ENCODE measurements at places on chromosomes 5 and 9.

DNA sequence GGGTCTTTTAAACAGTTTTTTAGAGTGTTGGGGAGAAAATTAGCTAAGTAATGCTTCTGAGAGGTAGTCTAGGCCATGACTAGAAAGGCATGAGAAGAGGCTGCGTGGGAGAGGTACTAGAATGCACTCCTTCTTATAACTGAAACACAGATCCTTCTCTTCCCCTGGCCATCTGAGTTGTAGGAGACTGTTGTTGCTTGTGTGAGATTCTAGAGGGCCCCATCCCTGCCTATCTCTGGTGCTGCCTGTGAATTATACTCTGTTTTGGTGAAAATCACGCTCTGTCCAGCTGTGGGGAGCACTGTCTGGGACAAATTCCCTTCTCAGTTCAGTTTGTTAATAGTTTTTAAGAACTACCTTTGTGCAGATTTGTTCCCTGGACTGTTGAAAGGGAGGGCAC, 37.5 kb downstream of the MAP1B start:
- no peak for DNase-seq

- no peak for DNase-seq
Measured at GRCh38 chr5:34802834-34803563, 36.0 kb upstream of the TTC23L start.

DNA sequence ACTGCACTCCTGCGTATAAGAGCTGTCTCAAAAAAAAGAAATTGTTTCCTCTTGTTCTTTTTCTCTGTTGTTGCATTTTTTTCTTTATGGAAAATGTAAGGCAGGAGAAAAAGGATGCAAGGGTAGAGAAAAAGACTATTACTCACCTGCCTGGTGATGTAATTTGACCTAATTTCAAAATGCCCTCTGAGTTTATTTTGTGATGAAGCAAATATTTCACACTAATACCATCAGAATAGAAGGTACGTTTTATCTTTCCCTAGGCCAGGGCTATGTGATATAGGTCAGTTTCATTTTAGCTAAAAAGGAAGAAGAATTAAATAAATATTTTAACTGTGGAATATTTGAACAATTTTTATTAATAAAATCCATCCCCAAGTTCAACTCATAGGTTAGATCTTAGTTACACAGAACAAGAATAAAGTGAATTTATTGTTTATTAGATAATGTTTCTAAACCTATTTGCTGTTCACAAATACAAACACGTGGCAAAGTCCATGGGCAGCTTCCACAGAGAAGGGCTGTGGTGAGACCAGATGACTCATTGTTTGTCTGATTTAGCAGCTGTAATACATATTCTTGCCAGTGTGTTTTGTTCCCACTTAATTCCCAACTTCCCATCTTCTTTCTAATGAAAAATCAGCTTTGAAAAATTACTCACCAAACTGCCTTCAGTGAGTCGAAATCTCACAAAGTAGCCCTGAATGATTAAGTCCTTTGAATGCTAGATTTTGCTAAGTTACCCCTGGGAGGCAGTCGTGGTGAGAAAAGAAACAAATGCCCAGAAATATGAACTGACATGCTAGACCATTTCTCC, 52.8 kb upstream of the CCDC112 start:
- DNase-seq: no peak

GRCh38 chr5:568061-568781, 43.9 kb upstream of the CEP72 start:
- DNase-seq: no peak

GRCh38 chr9:130476151-130476730, 31.5 kb downstream of the ASS1 start:
- DNase-seq: no peak

Data from stimulated activated CD4-positive, alpha-beta T cell treated with anti-CD3 and anti-CD28 coated beads, Interleukin-4, amount 100 ng/mL, for 24 hours (primary cell).